ENCODE measurements at places on chromosomes 3 and 15. TPM values are rescaled to one million over a fixed set of nuclear protein-coding genes. Genes with fewer than 3 reads are reported as not detected.

STRA6 gene
- 0.47 TPM for polyA plus RNA-seq

LRTM1 gene
- not detected for polyA plus RNA-seq

PLCL2 gene
- 12.6 TPM for polyA plus RNA-seq

SAMMSON gene
- polyA plus RNA-seq: 0.38 TPM

Measured in ovary (tissue), 10 donors.